ENCODE measurements at places on chromosomes 5 and 9.

GRCh38 chr9:37676411-37676830 lies 25.7 kb downstream of the FRMPD1 start:
- no peak for DNase-seq

DNA sequence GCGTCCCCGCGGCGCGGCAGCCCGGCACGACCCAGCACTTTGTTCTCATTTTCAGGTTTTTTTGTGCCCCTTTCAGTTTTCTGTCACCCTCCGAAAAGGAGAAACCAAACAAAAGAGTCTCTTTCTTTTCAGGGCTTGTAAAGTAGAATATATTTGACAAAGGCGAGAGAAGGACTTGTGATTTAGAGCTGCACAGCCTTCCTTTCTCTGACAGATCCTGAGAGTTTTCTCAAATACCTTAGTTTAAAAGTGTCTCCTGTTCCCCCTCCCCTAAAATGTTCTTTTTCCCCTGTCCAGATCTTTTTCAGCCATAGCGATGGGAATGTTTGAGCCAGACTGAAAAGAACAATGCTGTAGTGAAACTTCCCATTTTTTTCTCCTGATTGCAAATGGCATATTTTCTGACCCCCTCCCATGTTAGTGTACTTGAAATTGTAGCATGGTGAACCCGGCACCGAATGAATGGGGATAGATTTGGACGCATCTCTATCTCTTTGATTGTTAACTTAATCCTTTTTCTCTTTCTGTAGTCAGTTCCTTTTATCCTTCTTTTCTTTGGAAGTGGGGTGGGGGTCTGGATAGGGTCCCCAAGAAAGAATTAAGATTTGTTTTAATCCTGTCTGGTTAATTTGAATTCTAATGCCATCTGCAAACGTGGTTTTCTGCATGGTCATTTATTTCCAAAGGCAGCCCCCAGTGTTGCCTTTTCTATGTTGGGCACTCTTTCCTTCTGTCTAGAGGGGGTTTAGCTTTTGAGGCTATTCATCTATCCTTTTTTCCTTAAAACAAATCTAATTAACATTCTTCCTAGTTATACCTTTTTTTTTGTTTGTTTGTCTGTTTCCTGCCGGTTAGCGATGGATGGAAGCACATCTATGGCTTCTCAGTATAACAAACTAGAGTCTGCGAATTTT lies 2.2 kb downstream of the ZSWIM6 start:
- no peak for DNase-seq

GRCh38 chr5:145848854-145849253 lies 13.7 kb upstream of the PRELID2 start:
- no peak for DNase-seq

- DNase-seq = no peak
Measured at GRCh38 chr9:134375011-134375390, 48.7 kb downstream of the RXRA start.

DNA sequence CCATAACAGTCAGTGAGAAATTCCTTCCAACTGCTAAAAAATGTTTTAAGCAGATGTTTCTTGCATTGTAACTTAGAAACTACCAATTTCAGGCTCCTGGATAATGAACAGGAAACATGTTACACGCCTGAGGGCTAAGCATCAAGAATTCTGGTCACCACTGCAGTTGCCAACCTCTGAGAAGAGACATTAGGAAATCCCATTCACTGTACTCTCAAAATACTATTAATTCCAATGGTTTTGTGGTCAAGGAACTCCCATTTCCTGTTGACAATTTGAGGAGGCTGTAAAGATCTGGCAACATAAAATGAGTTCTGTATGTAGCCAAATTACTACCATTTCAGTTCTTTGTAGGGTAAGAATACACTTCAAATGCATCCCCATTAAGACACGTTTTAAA lies 456.0 kb upstream of the MEF2C start:
- no peak for DNase-seq

DNA sequence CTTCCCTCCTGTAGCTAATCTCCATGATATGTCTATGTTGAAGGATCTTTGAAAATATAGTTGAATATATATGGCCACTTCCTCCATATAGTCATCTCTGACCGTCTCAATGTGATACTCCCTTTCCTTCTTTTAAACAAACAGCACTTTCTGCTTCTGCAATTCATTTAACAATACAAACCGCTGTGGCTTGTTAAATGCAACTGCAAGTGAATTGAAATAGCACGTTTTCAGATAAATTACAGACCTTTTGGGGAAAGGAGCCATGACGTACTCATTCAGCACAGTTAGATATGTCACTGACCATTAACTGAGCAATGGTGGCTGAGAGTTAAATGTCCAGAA lies 82.5 kb downstream of the FBXO38 start:
- no peak for DNase-seq

GRCh38 chr5:3605298-3606010 lies 9.8 kb downstream of the IRX1 start:
- no peak for DNase-seq

GRCh38 chr9:87620731-87621322 lies 105.1 kb upstream of the CTSL start:
- no peak for DNase-seq

GRCh38 chr9:132948482-132949050 lies 4.2 kb upstream of the TSC1 start:
- no peak for DNase-seq

- DNase-seq = no peak
Measured at GRCh38 chr5:169956756-169957155, 23.5 kb downstream of the INSYN2B start.

DNA sequence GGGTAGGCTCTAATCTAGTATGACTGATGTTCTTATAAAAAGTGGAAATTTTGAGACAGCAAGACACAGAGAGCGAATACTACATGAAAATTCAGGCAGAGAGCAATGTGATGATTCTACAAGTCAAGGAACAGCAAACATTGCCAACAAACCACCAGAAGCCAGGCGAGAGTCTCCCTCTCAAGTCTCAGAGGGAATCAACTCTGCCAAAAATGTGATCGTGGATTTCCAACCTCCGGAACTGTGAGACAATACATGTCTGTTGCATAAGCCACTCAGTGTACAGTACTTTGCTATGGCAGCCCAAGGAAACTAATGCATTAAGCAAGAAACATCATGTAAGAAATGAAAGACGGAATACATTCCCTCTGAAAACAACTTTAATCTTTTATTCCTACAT lies 52.1 kb upstream of the CCNG1 start:
- no peak for DNase-seq

DNA sequence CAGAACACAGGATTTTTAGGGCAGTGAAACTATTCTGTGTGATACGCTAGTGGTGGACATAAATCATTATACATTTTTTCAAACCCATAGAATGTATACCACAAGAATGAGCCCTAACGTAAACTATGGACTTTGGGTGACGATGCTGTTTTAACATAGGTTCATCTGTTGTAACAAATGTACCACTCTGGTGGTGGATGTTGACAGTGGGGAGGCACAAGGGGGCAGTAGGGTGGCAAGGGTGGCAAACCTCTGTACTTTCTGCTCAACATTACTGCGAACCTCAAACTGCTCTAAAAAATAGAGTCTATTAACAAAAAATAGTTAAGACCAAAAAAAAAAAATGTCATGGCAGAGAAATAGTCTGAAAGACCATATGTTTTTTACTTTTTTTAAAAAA lies 9.1 kb upstream of the MVB12B start:
- peak; percentile 26 for DNase-seq

DNA sequence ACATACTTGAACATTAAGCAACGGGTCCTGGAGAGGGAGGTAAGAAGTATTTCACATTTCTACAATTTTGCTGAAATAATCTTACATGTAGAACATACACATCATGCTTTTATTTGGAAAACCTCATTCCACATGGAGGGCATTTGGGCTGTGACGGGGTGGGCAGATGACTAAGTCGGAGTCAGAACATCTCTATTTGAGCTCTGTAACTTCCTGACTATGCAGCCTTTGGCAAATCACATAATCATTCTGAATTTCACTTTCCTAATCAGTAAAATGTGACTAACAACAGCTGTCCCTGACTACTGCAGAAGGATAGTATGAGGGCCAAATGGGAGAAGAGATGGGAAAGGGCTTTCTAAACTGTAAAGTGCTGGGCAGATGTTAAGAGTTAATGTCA lies 17.1 kb upstream of the IL6ST start:
- DNase-seq = no peak

DNA sequence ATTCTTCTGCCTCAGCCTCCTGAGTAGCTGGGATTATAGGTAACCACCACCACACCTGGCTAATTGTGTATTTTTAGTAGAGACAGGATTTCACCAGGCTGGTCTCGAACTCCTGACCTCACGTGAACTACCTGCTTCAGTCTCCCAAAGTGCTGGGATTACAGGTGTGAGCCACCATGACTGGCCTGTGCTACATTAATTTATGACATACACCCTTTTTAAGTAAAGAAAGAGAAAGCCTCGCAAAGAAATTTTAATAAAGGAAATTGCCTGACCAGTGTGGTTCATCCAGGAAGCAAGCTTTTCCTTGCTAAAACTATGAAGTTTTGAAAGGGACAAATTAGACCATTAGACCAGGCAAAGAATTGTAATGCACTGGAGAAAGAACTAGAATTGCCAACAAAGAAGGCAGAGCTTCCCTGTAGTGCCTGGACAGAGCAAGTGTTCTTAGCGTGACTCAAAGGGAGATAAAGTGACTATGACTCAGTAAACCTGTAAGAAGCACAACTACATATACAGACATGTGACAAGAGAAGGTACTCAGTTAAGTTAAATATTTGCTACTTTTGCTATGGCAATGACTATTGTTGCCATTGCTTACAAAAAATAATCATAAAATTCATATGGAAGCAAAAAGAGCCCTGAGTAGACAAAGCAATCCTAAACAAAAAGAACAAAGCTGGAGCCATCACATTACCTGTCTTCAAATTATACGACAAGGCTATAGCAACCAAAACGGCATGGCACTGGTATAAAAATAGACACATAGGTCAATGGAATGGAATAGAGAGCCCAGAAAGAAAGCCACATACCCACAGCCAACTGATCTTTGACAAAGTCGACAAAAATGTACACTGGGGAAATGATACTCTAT lies 54.6 kb downstream of the FYB1 start:
- DNase-seq = no peak

DNA sequence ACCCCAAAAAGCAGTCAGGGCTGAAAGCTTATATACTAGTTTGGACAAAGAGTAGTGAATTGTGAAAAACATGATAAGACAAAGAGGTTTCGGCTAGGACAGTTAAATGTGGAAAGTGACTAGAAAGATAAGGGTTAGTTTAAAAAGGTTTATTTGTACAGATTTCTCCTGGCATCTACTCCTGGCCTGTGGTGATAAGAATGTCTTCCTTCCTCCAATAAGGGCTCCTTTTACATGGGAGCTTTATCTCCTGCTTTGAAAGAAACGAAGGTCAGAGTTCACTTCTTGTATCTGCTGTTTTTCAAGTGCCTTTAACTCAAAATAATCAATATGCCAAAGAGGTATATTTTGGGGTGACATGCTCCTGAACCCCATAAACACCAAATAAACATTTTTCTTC lies 776.1 kb upstream of the COX7C start:
- DNase-seq = no peak

- peak; percentile 56 for DNase-seq
Measured at GRCh38 chr9:34171753-34172535, 6.9 kb upstream of the UBAP1 start.

DNA sequence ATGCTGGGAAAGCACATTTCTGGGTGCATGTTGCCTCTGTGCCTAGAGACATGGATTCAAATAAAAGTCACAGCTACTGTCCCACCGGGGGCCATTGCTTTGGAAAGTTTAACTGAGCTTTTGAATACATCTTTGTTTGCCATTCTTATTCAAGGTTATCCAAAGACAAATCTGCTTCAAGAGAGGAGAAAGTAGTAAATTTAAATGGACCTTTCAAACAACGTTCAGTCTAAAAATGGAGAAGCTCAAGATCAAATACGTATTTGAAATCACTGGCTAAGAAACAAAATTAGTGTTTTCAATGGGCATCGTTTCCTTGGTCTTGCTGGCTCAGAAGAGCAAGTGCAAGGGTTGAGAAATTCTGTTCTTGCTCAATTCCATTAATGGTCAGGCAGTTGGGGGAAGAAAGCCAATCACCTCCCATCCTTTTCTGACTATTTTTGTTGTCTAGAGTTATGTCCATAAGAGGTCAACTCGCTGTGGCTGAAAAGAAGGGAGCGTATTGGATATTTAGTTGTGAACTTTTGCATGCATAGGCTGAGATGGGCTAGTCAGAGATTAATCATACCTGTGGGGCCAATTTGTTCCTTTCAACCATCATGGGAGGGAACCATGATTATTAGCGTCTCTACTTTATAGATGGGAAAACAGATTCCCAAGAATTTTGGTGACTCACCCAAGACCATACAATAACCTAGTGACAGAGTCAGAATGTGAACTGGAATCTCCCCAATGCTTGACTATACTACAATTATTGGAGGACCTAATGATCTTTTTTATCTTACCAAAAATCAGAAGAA lies 276.2 kb upstream of the TNC start:
- no peak for DNase-seq

DNA sequence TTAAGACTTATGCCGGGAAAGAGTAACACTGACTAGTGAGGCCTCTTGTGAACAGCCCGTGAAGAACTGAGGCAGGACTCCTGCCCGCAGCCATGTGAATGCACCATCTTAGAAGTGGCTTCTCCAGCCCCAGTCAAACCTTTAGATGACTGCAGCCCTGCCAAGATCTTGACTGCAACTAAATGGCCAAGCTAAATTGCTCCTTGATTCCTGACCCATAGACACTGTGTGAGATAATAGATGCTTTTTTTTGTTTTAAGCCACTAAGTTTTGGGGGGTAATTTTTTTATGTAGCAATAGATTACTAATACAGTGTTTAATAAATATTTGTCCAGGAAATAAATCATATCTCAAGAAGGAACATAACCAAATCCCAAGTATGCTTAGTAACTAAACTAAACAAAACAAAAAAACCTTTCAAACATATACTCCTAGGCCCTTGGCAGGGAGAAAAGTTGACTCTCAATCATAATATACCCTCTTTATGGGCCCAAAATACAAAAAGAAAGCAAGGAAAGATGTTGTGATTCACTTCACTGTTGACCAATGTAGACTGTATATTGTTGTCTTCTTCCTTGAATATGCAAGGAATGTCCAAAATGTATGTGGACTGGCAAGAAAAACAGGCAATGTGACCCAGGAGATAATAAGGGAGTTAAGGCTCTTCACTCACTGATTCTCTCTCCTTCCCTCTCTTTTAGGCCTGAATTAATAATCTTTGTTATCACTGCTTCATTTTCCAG lies 79.7 kb upstream of the ZNF366 start:
- DNase-seq = no peak

- DNase-seq = no peak
Measured at GRCh38 chr9:133449760-133450159, 10.0 kb upstream of the CACFD1 start.

DNA sequence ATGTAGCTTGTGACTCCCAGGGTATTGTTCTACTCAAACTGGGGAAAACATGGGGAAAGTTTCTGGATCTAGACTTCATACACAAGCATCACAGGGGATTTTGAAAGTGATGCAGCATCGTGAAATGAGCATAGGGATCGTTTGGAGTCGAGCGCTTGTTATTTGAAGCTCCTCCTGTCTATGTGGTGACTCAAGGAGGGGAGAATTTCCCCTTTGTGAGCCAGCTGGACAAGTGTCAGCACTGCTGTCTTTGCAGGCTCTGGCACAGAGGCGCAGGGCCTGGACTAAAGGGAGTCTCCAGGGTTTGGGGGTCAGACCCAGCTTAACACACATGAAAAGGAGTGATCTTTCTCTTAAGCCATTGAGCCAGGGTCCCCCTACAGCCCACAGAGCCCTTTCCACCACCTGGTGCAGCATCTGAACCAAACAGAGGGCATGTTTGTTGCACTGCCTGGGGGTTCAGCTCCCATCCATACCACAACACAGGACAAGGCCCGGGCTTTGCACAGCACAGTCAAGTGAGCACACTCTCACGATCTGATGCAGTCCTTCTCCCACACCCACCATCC lies 51.0 kb downstream of the IRF1 start:
- no peak for DNase-seq
